ENCODE measurements at places on chromosomes 11 and 22. TPM values are rescaled to one million over a fixed set of nuclear protein-coding genes. Genes with fewer than 3 reads are reported as not detected.

The OR8H3 gene
- not detected for total RNA-seq

The RTN4R gene
- 5.6 TPM for total RNA-seq

The CDC42BPG gene
- total RNA-seq = 1.9 TPM

The DBX1 gene
- total RNA-seq = not detected

The GGT1 gene
- total RNA-seq = 102 TPM

The KRTAP5-2 gene
- total RNA-seq = not detected

The TMEM258 gene
- 275 TPM for total RNA-seq

The BLID gene
- total RNA-seq = not detected

The RAG1 gene
- 0.29 TPM for total RNA-seq

The PATE4 gene
- total RNA-seq = not detected

The ACR gene
- total RNA-seq = not detected

The ARHGEF12 gene
- total RNA-seq = 16.0 TPM

The SMTNL1 gene
- total RNA-seq = not detected

The PGA3 gene
- total RNA-seq = not detected

The FGF19 gene
- total RNA-seq = not detected

All from A549 treated with RU486 at 1 μM for 4 hours (cell line).